ENCODE measurements at places on chromosomes 7 and 10.

DNA sequence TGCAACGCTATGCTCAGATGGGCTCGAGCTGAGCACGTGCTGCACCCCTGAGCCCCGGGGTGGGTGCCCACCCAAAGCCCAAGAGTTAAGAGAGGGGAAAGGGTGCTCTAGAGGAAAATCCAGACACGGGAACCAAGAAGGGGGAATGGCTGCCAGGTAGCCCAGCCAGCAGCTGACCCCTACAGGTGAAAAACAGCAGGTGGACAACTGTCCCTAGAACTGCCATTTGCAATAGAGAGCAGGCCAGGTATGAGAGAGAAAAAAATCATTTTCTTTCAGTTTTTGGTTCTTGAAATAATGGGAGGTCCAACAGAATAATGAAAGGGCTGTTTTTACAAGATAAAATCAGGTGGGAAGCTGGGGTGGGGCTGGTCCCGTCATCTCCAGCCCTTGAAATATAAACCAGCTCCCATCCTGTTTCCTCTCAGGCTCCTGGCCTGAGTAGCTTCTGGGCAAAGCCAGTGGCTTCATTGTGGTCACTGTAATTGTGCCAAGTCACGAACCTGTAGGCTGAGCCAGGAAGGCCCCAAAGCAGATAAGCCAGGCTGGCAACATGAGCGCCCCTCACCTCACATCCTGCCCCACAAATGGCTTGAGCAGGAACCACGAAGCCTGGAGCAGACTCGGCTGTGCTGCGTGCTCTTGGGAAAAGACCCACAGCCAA is 257.8 kb downstream of the SNX10 start:
- peak; percentile 86 for DNase-seq

- DNase-seq, result no peak
These were observed 132.4 kb upstream of the PTN start for GRCh38 chr7:137475966-137476365.

GRCh38 chr10:11588873-11589574 is 22.4 kb downstream of the USP6NL start:
- no peak for DNase-seq

- no peak for DNase-seq
These were observed 180.7 kb upstream of the MKI67 start for GRCh38 chr10:128306966-128307365.

GRCh38 chr10:86203162-86203905 is 163.3 kb downstream of the GRID1 start:
- DNase-seq, result peak; percentile 19

DNA sequence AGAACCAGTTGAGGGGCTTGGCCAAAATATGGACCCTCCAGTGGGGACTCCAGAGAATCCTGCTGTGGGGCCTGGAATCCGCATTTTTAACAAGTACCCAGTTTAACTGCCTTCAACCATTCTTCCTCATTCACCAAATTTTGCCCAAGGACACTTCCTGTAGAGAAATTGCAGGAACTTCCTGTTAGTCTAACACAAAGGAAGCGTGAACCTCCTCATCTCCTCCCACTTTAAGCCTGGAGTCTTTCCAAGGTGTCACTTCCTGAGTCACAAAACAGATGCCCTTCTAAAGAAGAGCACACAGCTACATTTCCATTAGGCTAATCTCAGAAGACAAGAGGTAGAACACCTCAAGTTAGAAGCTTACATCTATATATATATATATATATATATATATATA is 188.4 kb downstream of the PPP1R17 start:
- DNase-seq, result peak; percentile 89

DNA sequence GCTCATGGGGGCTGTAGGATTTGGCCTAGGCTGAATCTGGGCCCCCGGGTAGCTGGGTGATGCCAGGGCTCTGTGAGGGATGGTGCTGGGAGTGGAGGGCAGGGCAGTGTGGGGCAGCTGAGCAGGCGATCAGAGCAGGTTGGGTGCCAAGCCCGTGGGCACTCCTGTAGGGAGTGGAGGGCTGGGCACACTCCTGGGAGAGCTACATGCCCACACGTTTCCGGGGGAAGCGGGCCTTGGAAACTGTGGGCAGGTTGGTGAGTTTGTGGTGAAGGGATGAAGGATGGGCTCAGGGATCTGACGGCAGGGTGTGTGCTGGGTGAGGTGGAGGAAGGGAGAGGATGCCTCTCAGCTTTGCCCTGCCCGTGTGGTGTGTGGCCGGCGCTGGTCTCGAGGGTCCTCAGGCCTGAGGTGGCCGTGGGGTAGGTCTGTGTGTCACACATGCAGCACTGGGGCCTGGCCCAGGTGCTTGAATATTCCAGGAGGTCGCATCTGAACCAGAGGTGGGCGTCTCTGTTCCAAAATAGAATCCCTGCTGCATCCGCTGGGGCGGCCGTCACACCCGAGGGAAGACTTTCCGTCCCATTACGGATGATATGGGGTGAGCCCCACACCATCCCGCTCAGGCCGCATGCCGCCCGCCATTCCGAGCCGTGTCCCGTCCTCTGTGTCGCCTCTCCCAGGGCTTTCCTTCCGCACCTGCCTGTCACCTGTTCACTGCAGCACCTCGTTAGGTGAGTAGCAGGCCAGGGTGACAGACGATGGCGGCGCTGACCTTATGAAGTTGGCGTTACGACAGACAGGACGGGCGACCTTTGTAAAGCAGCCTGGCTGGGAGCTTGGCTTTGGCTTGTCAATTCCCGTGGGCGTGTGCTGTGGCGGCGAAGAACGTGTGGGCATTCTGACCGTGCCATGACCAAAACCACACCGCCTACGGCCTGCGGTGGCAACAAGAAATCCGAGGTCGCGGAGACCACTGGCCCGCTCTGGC is 143.6 kb downstream of the ACTR3B start:
- DNase-seq, result no peak

- DNase-seq, result no peak
These were observed 607.1 kb upstream of the FOXK1 start for GRCh38 chr7:4074994-4075393.

GRCh38 chr10:110462166-110463095 is 35.3 kb upstream of the DUSP5 start:
- DNase-seq, result no peak

DNA sequence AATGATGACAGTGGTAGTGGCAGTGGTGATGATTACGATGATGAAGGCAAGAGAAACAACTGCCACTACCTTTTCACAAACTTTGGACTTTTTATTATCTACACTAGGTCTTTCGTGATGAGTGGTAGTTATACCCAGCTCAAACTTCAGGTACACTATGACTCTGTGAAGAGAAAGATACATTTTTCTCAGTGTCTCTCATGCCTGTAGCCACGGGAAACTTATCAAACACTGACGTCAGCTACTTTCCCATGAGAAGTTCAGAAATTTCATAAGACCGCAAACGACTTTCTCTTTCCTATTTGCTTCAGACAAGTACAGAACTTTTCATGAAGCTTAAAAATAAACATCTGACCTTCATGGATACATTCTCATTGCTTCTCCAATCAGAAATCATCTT is 57.0 kb downstream of the CALD1 start:
- no peak for DNase-seq

DNA sequence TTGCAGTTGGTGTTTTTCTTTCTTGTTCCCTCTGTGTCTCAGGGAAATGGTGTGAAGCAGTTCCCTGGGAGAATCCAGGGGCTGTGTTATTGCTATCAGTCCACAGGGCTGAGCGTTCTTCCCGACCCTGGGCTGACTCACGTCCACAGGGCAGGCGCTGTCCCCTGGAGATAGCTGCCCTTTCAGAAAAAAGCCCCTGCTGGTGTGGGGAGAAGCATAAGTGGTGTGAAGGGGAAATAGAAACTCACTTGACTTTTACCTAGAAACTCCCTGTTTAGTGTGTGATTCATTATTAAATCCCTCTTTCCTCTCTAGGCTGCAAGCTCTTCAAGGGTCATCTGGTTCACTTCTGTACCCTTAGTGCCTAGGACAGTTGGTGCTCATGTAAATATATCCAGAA is 63.3 kb upstream of the SMNDC1 start:
- DNase-seq, result no peak

DNA sequence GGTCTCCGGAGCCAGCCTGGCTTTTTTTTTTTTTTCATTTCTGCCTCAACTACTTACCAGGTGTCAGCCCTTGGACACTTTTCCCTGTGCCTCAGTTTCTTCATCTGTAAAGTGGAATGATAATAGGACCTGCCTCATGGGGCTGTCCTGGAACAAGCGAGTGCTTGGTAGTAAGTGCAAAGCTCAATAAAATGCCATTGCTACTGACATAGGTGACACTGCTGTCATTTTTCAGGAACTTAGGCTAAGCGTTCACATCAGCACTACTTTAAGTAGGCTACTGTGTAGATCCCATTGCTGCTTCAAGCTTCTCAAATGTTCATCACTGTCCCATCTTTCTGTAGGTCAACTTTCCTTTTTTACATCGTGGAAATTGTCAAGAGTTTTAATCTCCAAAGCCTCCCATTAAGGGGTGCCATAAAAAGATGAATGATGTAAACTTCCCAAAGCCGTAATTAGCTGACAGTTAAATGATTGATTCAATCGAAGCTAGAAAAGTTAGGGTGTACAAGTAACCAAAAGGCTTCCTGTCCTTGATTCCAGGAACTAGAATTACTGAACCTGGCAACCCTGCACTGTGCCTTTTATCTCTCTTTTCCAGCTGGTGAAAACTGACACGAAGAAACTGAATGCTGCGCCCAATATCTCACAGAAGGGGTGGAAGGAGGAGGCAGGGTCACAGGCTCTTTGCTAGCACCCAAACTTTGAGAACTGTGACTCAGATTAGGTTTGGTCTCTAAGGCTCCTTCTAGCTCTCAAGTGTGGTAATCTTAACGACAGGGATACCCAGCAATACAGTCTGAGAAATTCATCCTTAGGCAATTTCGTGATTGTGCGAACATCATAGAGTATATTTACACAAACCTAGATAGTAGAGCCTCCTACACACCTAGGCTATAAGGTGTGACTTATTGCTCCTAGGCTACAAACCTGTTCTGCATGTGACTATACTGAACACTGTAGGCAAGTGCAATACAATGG is 861 bp upstream of the USP6NL start:
- DNase-seq, result peak; percentile 73

Data from KBM-7 (cell line).